Ascending aorta (tissue), 2 donors: ENCODE measurements at places on chromosomes 7 and 10.

DNA sequence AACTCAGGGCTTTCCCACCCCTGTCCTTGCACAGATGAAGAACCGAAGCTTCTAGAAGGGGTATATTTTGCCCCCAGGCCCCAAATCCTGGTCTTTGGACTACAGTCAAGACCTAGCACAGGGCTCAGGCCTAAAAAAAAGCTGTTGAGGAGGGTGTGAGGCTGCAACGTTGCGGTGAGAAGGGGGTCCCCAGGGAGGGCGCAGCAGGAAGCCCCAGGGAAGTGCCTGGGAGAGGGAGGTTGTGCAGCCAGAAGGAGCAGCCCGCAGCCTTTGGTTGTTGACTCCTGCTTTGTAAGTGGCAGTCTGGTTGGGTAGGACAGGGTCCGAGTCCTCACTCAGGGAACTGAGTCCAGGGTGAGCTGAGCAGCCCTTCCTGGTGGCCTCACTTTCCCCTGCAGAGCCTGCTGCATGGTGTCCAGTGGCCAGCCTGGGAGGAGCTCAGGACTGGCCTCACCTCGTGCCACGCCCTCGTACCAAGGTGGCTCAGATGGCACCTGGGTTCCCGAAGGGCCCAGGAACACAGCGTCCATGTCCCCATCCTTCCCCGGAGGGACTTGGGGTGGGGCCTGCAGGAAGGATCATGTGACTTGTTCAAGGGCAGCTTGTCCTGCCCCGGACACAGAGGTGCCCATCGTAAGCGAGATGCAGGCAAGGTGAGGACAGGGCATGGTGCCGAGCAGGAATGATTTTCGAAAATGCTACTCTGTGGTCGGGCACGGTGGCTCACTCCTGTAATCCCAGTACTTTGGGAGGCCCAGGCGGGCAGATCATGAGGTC, 166.4 kb upstream of the TNRC18 start:
- DNase-seq = no peak

- DNase-seq = no peak
These were observed 726.1 kb downstream of the TNS3 start for GRCh38 chr7:46855851-46856250.

- no peak for DNase-seq
These were observed 55.3 kb downstream of the CPVL start for GRCh38 chr7:29090836-29091601.

DNA sequence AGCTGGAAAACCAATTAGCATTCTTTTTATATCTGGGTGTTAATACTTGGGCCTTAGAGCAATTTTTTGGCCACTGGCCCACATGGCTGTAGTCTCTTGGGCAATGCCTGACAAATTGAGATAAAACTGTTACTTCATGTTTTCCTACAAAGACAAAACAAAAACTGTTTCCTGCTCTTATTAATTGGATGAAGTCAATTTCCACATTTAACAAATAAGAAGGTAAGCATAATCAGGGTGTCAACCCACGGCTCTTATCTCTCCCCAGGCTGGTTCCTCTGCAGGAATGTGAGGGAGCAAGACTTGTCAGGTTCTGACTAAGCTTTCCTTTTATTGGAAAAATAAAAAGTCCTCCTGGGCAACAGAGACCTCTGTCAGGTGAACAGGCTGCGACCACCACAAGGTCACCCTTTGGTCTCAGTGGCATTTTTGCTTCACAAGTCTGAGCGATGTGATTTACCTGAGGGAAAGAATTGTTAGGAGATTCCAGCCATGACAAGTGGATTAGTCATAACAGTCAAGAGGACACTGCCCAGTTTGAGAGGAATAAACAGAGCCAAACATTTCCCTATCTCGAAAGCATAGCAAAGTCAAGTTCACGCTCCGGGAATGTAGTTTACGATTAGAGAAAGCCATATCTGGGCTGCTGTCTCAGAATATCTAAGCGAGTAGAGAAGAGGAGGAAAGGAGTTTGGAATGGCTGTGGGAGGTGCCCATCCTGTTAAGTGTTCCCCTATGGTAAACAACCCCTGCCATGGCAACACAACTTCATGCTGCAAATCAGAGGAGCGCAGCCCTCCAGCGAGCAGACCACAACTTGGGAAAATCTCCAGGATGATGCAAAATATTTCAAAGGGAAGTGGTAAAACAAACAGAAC, 144.4 kb downstream of the TES start:
- DNase-seq = no peak

DNA sequence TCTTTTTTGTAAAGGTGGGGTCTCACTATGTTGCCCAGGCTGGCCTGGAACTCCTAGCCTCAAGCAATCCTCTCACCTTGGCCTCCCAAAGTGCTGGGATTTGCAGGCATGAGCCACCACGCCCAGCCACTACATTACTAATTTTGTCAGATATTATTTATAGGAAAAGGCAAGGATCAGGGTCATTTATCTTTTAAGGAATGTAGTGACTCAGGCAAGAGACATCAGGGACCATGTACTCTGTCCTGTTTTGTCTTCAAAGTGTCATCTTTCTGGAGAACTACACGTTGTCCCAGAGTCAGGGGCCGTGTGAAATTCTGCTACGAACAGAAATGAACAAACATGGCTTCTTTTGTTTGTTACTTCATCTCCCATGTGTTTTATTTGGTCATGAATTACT, 105.3 kb downstream of the NPTX2 start:
- DNase-seq = no peak

DNA sequence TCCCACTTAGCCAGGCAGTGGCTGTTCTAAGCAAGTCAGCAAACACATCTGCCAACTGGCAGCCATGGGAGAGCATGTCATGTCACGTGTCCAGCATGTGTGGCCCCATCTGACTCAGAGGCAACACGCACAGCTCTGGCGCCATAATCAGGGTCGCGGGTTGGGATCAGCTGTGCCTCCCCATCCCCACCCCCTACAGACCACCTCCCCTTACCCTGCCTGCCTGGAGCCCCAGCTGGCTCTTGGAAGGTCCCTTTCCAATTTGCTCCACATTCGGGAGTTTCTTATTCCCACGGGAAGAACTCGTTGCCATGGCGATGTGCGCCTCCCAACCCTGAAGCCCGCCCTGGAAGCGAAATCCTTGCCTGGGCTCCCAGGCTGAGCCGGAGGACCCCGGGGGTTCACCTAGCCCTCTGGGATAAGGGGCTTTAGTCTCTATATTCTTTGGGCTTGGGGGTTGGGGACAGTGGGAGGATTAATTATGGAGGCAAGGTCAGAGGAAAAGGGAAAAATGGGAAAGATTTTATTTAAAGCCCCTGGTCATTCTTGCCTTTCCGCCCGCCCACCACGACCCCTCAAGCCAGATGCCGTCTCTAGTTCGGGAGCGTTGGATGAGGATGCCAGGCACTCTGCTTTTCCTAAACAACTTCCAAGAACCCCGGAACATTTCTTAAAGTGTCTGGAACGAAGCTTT, 283.7 kb downstream of the ZEB1 start:
- peak; percentile 72 for DNase-seq

GRCh38 chr10:2619472-2619871, 447.9 kb upstream of the PFKP start:
- no peak for DNase-seq
